Caudate nucleus (tissue), 63 donors: ENCODE measurements at places on chromosomes 2 and 18.

DNA sequence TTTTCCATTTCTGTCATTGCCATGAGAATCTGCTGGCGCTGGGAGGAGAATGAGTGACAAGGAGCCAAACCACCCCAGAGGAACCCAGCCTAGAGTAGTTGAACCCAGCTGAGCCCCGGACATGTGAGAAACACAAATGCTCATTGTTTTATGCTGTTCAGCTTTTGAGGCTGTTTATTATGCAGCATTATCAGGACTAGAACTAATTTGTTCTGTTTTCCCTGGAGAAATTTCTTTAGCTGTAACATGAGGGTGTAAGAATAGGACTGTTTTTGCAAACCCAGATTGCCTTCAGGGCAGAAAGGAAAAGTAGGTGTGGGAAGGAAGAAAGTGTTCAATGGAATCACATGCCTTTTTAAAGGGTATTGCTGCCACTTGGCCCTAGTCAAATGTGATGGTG is 28.5 kb upstream of the DOCK10 start:
- peak; percentile 53 for DNase-seq

DNA sequence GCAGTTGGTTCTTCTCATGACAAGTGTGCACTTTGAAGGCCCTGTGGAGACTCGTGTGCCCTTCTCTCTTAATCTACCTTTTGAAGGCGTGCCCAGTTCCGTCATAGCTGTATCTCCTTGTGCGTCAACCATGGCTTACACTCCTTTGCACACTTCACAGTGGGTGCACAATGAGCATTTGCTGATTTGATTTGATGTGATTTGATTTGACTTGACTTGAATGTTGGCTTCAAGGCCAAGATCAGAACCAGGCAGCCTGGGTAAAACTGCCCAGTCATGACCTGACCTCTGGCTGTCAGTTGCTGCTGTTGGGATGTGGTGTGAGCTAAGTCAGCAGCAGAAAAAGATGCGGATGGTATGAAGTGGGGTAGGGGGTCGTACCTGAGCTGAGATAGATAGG is 670.3 kb upstream of the HS6ST1 start:
- no peak for DNase-seq

- DNase-seq, result no peak
Observed at GRCh38 chr2:86341470-86341869, 4.0 kb upstream of the REEP1 start.

- no peak for DNase-seq
Observed at GRCh38 chr2:76288146-76288545, 577.4 kb upstream of the GCFC2 start.

DNA sequence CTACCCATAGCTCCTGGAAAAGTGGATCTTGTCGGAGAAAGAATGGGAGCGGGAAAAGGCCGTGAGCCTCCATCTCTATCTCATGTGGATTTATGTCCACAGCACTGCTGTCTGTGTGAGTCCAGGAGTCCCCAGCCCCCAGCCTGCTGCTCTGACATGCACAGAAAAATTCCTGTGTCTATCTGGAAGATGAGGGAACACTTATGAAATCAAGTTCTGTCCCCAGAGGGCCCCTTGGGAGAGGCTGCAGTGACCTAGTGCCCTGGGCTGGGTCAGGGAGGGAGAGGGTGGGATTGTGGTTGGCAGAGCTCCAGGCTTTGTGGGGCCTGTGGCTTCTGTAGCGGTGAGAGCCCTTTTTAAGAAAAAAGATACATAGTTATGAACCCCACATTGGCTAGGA is 37.6 kb downstream of the HJURP start:
- no peak for DNase-seq

DNA sequence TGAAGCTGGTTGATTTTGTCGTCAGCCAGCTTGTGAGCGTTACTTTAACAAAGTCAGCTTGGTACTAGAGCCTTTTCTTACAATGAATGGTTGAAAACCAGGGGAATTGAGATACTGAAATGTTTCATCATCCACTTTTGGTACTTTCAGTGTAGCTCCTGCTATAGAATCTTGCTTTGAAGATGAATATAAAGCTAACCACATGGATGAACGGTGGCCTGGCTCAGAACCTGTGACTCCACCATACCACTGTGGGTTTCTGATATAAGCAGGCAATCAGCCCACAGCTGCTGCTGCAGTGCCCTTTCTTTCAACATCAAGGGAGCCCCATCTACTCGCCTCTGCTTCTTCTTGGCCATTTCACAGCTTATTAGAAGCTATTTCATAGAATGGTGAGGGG is 53.2 kb upstream of the GPR45 start:
- DNase-seq, result no peak

DNA sequence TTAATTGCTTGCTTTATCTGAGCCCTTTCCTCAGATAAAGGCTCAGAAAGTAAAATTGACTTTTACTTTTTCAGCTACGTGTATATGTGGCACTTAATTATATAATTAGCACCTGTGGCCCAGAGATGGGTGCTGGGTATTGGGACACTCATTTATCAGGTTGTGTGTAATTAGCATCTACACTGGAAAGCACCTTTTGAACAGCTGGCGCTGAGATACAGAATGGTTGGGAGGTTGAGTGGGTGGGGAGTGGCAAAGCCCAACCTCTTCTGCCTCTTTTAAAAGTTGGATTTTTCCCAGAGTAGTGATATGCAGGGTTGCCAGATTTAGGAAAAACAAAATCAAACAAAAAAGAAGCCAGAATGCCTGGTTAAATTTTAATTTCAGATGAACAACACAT is 23.9 kb downstream of the SPTBN1 start:
- no peak for DNase-seq

DNA sequence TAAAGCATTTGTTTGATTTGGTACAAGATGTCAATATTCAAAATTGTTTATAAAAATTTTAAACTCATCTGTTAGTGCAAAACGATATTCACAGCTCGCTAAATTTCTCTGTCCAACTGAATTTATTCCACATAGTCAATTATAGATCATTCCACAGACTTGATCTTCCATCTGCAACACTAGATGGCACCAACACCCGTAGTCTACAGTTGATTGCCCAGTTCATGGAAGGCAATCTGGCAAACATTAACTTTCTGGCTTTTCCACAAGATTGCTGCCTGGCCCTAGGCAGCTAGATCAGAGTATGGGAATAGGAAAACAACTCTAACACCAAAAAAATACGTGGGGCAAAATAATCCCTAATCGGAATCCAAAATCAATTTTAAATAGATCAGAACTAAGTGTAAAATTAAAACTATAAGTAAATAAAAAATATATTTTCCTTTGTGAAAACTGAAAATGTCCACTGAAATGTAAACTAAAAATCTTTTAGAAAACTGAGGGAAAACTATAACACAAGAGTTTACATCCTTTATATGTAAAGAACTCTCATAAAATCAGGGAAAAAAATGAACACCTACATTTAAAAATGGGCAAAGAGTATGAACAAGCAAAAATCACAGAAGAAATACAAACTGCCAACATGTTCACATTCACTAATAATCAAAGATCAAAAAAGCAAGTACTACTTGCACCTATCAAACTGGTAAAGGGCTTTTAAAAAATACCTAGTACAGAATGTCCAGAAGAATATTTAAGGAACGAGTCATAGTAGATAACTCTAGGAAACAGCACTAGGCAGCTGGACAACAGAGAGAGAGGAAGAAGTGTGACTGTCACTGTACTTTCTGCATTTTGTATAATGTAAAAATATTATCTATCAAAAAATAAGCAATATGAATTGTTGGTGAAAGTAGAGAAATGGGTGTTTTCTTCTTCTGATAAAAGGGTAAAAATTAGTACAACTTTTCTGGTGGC is 35.0 kb downstream of the RTN4 start:
- peak; percentile 15 for DNase-seq

DNA sequence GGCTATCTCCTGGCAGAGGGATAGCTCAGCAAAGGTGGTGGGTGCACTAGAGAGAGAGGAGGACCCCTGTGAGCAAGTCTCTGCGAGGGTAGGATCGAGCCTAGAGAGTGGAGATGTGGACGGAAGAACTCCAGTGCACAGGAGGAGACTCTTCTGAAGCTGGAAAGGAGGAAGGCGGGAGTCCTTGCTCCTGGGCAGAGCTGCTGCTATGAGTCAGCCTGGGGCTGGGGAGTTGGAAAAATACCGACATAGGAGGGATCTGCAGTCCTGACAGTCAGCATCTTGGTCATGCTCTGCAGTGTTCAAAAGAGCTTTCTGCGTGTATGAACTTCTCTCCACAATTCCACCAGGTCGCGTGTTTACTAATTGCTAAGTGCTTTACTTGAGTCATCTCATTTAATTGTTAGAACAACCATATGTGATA is 233.8 kb downstream of the LDLRAD4 start:
- no peak for DNase-seq

GRCh38 chr2:85765081-85765731 is 11.4 kb downstream of the ATOH8 start:
- no peak for DNase-seq

GRCh38 chr18:78492813-78493371 is 486.7 kb upstream of the SALL3 start:
- no peak for DNase-seq

DNA sequence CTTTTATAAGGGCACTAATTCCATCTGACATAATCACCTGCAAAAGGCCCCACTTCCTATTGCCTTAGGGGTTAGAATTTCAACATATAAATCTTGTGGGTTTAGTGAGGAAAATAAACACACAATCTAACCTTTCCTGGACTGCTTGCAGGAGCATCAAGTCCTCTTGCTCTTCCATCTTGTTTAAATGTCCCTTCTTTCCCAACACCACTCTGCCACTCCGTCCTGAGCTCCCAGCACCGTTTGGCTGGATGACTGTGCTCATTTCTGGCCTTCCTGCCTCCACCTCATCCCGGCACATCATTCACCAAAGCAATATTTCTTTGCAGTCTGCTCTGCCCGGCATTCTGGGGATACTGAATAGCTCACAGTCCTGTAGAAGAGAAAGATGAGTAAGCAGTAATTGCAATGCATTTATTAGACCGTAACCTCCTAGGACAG is 247.8 kb downstream of the BCL2 start:
- no peak for DNase-seq

DNA sequence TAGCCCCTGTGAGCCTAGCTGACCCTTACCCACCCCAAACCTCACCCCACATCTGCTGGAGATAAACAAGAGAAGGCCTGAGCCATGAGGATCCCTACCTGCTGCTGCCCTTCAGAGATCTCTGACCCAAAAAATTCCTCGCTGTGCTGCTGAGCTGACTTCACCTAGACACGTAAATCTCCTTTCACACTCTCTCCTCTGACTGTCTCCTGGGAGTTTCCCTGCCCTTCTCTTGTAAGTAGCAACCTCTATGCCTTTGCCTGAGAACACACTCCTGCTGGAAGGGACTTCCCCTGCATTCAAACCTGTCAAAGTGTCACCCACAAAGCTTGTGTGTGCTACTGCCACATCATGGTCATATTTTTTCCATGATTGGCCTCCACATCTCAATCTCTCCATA is 134.2 kb upstream of the NOL4 start:
- no peak for DNase-seq

DNA sequence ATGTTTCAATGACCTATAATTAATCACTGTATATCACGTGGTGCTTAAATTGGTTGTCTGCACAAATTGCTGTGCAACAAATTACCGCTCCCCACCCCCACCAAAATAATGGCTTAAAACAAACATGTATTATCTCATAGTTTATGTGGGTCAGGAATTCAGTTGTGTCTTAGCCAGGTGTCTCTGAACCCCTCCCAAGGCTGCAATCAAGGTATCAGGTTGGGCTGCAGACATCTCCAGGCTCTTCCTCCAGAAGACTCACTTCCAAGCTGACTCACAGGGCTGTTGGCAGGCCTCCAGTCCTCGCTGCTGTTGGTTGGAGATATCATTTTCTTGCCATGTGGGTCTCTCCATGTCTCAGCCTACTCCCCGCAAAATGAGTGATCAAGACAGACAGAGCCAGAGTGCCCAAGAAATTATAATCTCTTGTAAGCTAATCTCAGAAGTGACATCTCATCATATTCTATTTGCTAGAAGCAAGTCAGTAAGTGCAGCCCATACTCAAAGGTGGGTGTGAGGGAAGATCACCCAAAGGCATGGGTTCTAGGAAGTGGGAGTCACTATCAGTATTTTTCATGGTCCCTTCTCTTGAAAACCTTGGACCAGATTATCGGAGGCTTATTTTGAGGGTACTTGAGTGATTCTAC is 38.4 kb downstream of the SPC25 start:
- no peak for DNase-seq

- no peak for DNase-seq
Observed at GRCh38 chr2:39604866-39605265, 60.9 kb upstream of the TMEM178A start.

DNA sequence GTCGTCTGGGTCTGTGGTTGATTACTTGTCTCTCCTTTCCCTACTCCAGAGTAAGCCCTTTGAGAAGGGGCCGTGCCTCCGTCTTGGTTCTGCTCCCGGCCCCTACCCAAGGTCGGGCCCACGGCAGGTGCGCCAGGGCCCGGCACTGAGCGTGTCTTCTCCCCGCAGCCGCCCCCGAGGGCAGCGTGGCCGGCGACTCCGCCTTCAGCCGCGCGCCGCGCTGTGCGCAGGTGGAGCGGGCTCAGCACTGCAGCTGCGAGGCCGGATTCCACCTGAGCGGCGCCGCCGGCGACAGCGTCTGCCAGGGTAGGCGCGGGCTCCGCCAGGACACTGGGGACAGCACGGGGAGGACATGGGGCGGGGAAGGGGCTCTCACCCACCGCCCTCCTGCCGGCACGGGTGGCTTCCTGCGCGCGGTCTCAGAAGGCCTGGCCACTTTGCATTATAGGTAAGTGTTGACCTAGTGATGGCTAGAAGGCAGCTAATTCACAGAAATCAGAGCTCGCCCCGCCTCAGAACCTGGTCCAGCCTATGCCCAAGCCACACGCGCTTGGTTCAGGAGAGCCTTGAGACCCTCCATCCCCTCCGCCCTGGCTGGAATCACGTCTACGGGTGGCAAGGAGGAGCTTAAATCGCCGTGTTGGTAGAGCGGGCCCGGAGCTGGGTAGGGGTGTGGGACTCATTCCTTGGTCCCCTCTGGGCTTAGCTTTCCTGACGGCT is 43.5 kb downstream of the FBLN7 start:
- no peak for DNase-seq

- no peak for DNase-seq
Observed at GRCh38 chr18:21314724-21315123, 72.7 kb downstream of the GREB1L start.

DNA sequence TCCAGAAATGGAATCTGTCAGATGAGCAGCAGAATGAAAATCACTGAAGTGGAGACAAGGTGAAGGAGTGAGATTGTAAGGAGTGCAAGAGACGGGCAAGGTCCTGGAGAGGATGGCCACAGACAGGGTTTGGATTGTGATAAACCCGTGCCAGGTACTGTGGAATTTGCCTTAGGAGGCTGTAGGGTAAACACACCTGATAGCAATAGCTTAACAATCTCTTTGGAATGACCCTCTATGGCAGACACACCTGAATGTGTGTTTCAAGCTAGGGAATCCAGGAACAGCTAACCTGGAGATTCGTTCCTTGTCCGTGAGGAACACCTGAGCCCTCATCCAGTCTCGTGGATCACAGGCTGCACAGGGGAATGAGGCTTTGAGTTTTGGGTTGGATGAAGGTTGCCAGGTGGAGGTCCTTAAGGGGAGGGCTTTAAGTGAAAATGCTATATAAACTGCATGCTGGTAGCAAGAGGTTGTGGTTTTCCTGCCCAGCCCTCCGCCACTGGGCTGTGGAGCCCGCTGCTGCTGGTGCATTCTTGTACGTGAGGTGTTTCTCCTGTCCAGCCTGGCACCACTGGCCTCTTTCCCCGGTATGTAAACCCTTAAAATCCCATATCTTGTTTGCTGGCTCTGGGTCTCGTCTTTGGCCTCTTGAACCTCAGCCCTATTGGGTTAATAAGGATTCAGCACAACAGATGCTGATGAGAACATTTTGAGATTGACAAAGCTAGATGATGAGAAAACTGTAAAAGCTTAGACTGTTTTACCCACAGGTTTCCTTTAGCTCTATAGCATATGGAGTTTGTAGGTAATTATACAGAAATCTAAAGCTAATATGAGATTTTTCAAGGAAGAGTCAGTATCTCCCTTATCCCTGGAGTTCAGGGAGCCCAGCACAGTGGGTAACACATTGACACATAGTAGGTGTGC is 117.9 kb downstream of the ARHGAP15 start:
- DNase-seq, result no peak
